ENCODE measurements at places on chromosomes 11 and 22.

DNA sequence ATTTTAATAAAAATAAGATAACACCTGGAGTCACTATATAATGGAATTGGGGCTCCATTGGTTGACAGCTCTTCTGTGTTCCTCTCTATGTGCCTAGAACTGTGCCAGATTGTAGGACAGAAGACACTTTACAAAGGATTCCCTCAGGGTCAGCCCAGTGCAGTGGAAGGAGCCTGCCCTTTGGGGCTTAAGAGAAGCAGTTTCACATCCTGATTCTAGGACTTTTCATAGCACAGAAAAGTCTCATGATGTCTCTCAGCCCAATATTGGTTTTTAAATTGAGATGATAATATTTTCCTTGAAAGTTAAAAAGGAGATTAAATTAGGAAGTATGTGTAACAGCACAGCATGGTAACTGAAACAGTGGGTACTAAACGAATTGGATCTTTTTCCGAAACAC lies 7.1 kb downstream of the PLAAT4 start:
- DNase-seq: no peak

DNA sequence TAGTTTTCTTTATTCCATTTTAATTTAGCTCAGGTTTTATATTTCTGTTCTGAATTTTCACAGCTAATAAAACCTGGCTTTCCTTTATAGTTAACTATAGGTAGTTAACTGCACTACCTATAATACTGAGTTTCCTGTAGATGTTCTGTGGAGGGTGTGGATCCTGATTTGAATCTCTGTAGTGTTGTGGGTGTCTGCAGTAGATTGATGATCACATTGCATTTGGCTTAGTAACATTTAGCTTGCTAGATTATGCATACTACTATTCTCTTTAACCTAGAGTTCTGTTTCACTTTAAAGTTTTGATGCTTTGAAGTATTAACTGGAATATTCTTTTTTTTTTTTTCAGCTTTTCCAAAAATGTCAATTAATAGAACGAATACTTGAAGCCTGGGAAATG lies 110.1 kb downstream of the PPP6R3 start:
- no peak for DNase-seq

- no peak for DNase-seq
These were observed 43.2 kb upstream of the CHKA start for GRCh38 chr11:68164437-68164836.

DNA sequence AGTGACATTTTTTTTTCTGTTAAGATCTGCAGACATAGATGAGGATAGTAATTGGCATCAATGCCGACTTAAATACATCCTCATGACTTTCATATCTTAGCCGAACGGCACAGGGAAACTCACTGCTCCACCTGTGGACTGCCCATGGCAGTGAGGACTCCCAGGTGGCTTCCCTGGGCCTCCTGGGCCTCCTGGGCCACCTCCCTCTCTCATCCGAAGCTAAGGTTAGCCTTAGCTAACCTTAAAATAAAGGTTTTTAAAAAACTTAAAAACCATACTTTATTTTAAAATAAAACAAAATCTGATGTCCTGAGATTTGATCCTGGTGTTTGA lies 38.1 kb upstream of the TSKU start:
- no peak for DNase-seq

DNA sequence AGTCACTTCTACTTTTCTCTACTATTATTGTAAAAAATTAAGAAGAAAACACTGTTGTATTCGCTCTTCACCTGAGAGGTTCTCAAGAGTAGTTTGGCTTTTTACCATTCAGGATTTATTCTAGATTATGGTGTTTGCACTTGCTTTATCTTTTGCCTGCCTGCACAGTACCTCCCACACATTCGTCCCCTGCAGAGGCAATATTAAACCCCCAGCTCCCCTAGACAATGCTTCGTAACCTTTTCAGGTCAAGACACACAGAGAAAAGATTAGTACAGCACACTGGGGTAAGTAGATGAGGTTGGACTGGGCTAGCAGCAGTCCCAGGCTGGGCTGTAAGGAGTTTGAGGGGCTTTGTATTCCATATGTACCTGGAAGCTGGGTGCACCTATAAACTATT lies 62.4 kb downstream of the TNRC6B start:
- DNase-seq: no peak

DNA sequence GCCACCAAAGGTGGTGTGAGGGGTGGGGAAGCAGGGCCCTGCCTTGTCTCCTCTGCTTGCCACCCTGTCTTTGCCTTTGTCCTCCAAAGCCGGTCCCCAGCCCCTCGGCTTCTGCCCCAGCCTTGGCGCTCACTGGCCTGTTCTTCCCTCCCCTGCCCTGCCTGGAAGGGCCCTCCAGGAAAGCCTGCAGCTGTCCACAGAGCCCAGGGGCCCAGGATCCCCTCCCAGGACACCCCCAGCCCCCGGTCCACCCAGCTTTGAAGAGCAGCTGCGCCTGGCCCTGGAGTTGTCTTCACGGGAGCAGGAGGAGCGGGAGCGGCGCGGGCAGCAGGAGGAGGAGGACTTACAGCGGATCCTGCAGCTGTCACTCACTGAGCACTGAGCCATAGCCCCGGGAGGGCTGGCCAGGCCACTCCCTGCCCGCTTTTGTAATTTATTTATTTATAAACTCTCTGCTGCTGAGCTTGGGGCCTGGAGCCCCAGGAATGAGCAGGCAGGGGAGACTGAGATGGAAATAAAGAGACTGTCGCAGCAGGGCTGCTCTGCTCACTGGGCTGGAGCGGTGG lies 1.3 kb upstream of the SSH3 start:
- DNase-seq: no peak

DNA sequence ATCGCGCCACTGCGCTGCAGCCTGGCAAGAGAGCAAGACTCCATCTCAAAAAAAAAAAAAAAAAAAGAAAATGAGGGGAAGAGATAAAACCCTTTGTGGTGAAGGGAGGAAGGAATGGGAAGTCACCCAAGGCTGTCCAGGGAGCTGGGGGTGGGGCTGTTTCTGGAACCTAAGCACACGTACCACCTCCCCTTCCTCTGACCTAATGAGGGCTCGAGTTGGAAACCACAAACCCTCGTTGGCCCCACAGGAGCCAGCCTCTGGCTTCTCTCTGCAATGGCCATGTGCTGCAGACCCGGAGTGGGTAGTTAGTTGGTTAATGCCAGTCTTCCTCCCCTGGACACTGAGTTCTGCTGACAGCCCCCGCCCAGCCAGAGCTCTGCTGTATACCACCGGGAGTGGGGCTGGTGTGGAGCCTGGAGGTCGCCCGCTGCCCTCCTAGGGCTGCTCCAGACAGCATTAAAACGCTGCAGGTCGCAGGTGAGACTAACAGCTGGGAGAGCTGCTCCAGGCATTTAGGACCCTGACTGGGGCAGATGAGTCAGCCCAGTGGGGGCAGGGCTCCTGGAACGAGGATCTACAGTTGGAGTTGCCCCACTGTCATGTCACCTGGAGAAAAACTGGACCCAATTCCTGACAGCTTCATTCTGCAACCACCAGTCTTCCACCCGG lies at the start of gene LGALS12:
TSS of gene LGALS12 (plus strand) at position 228 of the 672 bp plus-strand sequence. CDS start at position 603, 375 bp downstream.
- DNase-seq: no peak

DNA sequence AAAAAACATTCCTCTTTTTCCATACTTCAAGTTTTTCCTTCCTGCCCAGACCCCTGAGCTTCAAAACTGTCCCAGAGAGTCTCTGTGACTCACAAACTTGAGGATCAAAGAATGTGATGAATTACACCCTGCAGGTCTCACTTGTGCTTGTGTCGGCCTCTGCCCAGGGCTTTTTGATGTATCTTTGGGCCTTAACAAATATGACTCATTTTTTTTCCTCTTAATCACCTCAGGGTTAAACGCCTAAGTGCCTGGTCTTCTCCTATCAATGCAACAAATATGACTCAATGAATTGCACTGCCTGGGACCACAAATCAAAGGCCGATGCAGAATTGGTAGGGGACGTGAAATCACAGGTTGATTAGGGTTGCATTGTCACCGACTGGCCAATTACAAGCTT lies 267.7 kb downstream of the LARGE1 start:
- DNase-seq: no peak
